ENCODE measurements at places on chromosomes 3 and 15. TPM values are rescaled to one million over a fixed set of nuclear protein-coding genes. Genes with fewer than 3 reads are reported as not detected.
A peak's percentile ranks its signal among the peaks of the same experiment; 100 is the strongest.

DNA sequence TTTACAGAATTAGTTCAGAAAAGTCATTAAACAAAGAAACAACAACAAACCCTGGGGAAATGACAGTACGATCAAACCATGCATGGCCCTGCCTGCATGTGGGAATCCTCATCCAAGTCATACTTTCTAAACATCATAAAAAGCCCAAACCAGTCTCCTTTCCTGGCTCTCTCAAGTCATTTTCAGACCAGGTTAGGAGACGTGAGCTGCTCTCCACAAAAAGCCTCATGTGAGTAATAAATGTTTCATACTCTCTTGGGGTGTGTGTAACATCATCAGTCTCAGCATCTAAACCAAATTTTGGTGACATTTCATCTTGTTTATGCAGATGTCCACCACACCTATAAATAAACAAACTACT, 18.9 kb downstream of the GREM1 start:
- DNase-seq: no peak

The ALPK3 gene
- 75.7 TPM for total RNA-seq

- DNase-seq: no peak
Observed at GRCh38 chr3:141986548-141987107, 110.2 kb downstream of the ATP1B3 start.

DNA sequence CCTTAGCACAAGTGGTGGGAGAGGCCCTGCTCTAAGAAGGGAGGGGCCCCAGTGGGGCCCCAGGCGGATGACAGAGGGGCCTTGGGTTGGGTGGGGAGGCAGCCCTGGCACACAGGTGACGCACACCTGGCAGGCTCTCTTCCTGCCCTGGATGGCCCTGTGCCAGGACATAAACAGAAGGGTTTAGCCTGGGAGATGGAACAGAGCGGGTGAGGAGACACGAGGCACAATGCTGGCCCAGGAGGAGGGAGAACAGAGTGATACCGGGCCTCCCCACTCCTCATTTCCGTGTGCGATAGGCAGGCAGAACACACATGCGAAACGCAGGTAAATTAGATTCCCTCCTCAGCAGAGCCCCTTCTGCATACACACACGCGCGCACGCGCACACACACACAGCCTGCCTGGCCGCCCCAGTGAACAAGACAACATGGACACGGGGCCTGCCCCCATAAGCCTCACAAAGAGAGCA, 39.8 kb downstream of the IDH2 start:
- DNase-seq: no peak

- DNase-seq: no peak
Observed at GRCh38 chr3:71051893-71052687, 531.4 kb downstream of the FOXP1 start.

The CCR3 gene
- not detected for total RNA-seq

- peak; percentile 82 for DNase-seq
Observed at GRCh38 chr3:47266709-47267489, 15.7 kb downstream of the KIF9 start.

DNA sequence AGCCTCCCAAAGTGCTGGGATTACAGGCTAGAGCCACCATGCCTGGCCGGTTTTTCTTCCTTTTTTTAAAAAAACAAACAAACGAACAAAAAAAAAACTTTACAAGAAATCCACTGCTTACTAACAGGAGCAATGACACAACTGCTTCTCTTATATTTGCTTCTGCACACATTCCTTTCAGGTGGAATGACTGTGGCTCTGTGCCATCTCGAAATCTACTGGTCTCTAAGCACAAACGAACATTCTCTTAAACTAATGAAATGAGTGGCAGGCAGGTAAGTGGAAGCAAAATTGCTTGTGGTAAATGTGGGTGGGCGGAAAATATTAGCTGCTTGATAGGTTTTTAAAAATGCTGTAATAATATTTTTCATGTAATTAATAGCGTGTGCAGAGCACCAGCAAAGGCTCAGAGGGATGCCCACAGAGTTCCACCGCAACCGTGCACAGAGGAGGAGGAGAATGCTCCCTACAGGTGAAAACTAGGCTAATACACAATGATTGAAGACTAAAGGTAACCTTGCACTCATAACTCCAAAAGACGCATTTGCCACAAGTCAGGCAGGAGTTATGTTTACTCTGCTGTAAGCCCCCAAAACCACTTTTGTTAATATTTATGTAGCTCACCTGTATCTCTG, 77.4 kb downstream of the LSAMP start:
- no peak for DNase-seq

DNA sequence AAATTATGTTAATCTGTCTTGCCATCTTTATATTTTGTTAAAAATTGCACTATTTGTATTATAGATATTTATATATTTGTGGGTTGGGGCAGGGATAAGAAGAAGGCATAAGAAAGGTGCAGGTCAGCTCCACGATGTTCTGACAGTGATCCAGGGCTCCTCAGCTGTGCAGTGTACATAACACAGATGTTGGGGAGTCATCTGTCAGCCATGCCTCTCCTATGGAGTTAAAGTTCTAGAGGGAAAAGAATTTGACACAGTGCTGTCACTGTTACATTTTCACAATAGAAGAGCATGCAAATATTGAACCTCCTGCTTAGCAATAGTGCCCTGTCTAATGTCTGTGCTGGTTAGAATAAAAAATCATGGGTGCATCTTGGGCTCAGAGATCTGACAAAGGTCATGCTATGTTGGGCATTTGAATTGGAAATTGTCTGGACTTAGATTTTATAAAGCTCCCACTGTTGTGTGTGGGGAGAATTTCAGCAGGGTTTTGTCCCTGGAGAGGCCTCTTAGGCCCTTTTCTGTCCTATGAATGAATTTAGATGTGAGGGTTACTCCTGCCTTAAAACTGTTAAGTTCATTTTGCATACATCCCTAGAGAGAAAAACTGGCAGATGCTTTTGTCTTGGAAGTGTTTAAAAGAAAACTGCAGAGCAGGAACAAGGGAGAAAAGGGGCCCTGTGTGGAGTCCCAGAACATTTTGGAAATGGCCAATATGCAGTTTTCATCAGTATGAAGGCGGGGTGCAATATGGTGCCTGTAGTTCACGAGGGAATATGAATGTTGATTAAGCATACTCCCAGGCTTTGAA, 20.4 kb downstream of the CDIN1 start:
- no peak for DNase-seq

The SH3GL3 gene
- total RNA-seq: 0.63 TPM

The SCG5 gene
- 0.73 TPM for total RNA-seq

The SCAANT1 gene
- not detected for total RNA-seq

The LMAN1L gene
- 72.9 TPM for total RNA-seq

GRCh38 chr15:85618956-85619491, 175.7 kb downstream of the KLHL25 start:
- DNase-seq: peak; percentile 79

DNA sequence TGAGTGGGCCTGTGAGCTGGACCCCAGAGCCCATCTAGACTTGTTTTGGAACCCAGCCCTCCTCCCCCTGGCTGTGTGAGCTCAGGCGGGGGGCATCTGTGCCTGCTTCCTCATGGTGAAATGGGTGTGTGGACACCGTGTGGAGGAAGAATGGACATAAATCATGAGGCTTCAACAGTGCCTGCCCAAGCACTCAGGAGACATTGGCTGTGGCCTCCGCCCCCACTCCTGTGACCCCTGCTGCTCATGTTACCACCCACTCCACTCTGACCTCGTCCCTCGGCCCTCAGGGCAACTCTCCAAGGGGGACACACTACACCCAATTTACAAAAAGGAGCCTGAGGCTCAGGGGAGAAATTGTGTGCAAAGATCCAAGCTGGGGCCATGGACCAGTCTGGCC, 16.6 kb downstream of the TPRA1 start:
- no peak for DNase-seq

Measured in left cardiac atrium (tissue), 4 donors.